ENCODE measurements at places on chromosomes 12 and 14. TPM values are rescaled to one million over a fixed set of nuclear protein-coding genes. Genes with fewer than 3 reads are reported as not detected.

DNA sequence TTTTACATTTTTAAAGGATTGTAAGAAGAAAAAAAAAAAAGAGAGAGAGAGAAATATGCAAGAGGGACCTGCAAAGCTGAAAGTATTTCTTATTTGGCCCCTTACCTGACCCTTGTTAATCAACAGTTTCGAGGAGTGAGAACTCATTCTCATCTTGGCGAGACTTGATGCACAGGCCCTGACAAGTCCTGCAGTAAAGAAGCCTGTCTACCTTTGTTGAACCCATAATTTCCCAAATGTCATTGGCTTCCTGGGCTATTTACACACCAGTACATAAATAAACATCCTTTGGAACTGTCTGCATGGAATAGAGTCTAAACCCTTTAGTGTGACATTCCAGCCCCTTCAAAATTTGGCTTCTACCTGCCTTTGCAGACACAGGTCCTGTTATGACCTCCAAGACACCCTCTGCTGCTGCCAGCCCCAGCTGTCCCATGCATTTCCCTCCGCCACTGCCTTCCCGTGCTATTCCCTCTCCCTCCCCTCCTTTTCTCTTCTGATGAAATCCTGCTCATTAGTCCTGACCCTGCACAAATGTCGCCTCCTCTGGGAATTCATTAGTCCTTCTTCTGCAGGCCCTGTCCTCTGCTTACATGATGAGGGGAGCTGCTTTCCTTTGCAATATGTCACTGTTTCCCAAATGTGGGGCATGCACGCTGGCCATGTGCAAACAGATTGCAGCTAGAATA is 35.1 kb downstream of the MYL2 start:
- H3K4me1 ChIP-seq: peaks cover 6% of the 10 kb centered on the region
- H3K27me3 ChIP-seq: peaks cover 6% of the 10 kb centered on the region
- H3K4me3 ChIP-seq: no peak overlapping the region
- H3K36me3 ChIP-seq: no peaks in the 10 kb centered on the region
- no peak for DNase-seq

GRCh38 chr14:22520796-22521195 is 68.2 kb downstream of the DAD1 start:
- peak overlapping the region; percentile 85 for H3K4me3 ChIP-seq
- peaks cover 96% of the 10 kb centered on the region for H3K36me3 ChIP-seq
- DNase-seq: no peak
- peaks cover 94% of the 10 kb centered on the region for H3K4me1 ChIP-seq

DNA sequence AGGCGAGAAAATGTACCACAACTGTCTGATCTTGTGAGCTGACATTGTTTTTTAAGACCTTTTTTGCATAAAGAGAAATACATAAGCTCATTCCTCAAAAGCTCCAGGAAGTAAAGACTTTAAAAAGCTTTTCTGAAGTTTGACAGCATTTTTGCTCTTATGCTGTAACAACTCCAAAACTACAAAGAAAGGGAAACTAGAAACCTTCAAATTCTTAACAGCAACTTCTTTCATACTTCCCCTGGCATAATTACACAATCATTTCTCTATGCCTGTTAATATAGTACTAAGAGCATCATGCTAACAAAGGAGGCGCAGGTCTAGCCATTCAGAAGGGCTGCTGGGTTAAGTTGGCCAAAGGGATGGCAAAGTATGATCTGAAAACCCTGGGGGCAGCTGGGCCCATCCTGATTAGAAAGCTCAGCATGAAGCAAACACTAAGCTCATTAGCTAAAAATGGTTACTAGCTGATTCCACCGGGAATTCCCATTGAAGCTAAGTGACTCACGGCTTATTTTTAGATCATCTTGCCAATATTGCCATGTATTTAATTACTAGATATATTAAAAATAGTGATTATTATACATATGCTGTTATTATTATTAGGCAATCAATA is 26.1 kb upstream of the ANP32D start:
- no peak for DNase-seq
- H3K27me3 ChIP-seq: peaks cover 11% of the 10 kb centered on the region
- peaks cover 4% of the 10 kb centered on the region for H3K4me1 ChIP-seq
- no peaks in the 10 kb centered on the region for H3K36me3 ChIP-seq
- no peak overlapping the region for H3K27ac ChIP-seq

DNA sequence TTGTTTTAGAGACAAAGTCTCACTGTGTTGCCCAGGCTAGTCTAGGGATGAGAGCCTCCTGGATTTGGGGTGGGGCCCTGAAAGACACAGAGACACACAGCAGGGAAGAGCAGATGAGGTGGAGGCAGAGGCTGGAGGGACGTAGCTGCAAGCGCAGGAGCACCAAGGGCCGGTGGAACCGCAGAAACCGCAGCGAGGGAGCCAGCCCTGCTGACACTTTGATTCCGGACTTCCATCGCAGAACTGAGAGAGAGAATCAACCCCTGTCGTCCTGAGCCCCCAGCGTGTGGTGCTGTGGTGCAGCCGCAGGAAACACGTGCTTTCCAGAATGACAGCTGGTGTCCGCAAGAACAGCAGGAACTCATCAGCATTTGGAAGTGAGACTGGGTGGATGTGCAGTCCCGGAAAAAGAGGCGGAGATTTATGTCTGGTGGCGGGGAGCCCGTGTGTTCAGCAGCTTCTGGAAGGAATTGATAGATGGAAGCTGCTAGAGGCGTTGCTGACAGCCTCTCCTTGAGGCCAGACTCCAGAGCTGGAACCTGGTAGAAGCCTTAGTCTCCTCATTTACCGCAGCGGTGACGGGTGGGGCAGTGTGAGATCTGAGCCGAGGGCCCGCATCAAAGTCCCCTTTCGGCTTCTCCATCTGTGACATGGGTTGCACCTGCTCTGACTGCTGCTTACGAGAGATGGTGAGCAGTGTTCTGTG is 21.9 kb upstream of the KLC1 start:
- peaks cover 31% of the 10 kb centered on the region for H3K27me3 ChIP-seq
- peaks cover 7% of the 10 kb centered on the region for H3K36me3 ChIP-seq
- H3K27ac ChIP-seq: peak overlapping the region; percentile 36
- H3K4me1 ChIP-seq: peaks cover 25% of the 10 kb centered on the region

Gene RASAL1
- total RNA-seq: 0.40 TPM

GRCh38 chr14:75198291-75198933 is 22.0 kb upstream of the TMED10 start:
- DNase-seq: no peak
- no peak overlapping the region for H3K4me3 ChIP-seq
- H3K4me1 ChIP-seq: no peaks in the 10 kb centered on the region
- H3K27ac ChIP-seq: no peak overlapping the region

Gene AICDA
- not detected for total RNA-seq

GRCh38 chr12:48972213-48972951 is 847 bp upstream of the WNT10B start:
- no peak for DNase-seq
- H3K4me1 ChIP-seq: peaks cover 19% of the 10 kb centered on the region
- peaks cover 87% of the 10 kb centered on the region for H3K27me3 ChIP-seq
- peak overlapping the region; percentile 40 for H3K4me3 ChIP-seq

Gene DIO2
- total RNA-seq: not detected

- H3K4me1 ChIP-seq: peaks cover 43% of the 10 kb centered on the region
- H3K36me3 ChIP-seq: peaks cover 50% of the 10 kb centered on the region
- no peak overlapping the region for H3K4me3 ChIP-seq
- no peaks in the 10 kb centered on the region for H3K27me3 ChIP-seq
Observed at GRCh38 chr14:102197317-102197853, 57.7 kb downstream of the WDR20 start.

- H3K36me3 ChIP-seq: peaks cover 15% of the 10 kb centered on the region
- no peaks in the 10 kb centered on the region for H3K27me3 ChIP-seq
- DNase-seq: peak; percentile 40
Observed at GRCh38 chr14:75077794-75078193, 8.4 kb downstream of the ZC2HC1C start.

- H3K27ac ChIP-seq: no peak overlapping the region
- H3K4me1 ChIP-seq: no peaks in the 10 kb centered on the region
- no peaks in the 10 kb centered on the region for H3K36me3 ChIP-seq
- no peak overlapping the region for H3K4me3 ChIP-seq
Observed at GRCh38 chr14:77071938-77072388, 26.1 kb upstream of the CIPC start.

Gene DTX1
- 0.15 TPM for total RNA-seq

Gene MYF5
- not detected for total RNA-seq

GRCh38 chr12:108565146-108565545 is 2.8 kb downstream of the ISCU start:
- no peak for DNase-seq
- no peak overlapping the region for H3K27ac ChIP-seq
- peaks cover 45% of the 10 kb centered on the region for H3K36me3 ChIP-seq
- H3K4me1 ChIP-seq: peaks cover 71% of the 10 kb centered on the region
- H3K27me3 ChIP-seq: no peaks in the 10 kb centered on the region

Gene KRT78
- not detected for total RNA-seq

Gene TAS2R46
- total RNA-seq: 0.97 TPM

Gene FSCB
- not detected for total RNA-seq

DNA sequence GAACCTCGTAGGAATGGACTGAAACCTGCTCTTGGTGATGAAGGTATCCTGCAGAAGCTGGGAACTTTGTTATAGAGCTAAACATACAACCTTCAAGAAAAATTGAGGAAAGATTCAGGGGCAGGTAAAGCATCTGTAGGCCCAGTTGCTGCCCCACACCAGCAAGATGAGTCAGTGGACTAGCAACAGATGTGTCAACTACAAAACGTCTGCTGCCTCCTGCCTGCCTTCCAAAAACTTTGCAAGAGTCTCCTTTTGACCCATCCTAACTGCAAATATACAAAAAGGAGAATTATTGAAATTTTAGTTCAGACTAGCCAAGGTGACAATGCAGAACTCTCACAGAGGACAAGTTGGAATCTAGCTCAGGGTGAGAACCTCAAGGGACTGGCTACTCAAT is 60.9 kb upstream of the TMTC1 start:
- no peak for DNase-seq
- no peaks in the 10 kb centered on the region for H3K27me3 ChIP-seq
- no peak overlapping the region for H3K4me3 ChIP-seq

- H3K4me3 ChIP-seq: no peak overlapping the region
- DNase-seq: no peak
- H3K27me3 ChIP-seq: peaks cover 9% of the 10 kb centered on the region
- no peak overlapping the region for H3K27ac ChIP-seq
- peaks cover 25% of the 10 kb centered on the region for H3K4me1 ChIP-seq
Observed at GRCh38 chr12:48160046-48160445, 2.7 kb upstream of the ASB8 start.

GRCh38 chr14:30417999-30418398 is 141.0 kb upstream of the G2E3 start:
- H3K27ac ChIP-seq: no peak overlapping the region
- no peak overlapping the region for H3K4me3 ChIP-seq
- no peaks in the 10 kb centered on the region for H3K36me3 ChIP-seq

GRCh38 chr12:67650388-67651131 is 2.0 kb downstream of the DYRK2 start:
- H3K4me1 ChIP-seq: peaks cover 57% of the 10 kb centered on the region
- DNase-seq: peak; percentile 10
- H3K36me3 ChIP-seq: peaks cover 44% of the 10 kb centered on the region
- H3K27me3 ChIP-seq: no peaks in the 10 kb centered on the region
- H3K27ac ChIP-seq: peak overlapping the region; percentile 93

- DNase-seq: no peak
- H3K4me1 ChIP-seq: peaks cover 28% of the 10 kb centered on the region
- no peak overlapping the region for H3K4me3 ChIP-seq
- H3K27me3 ChIP-seq: no peaks in the 10 kb centered on the region
Observed at GRCh38 chr12:123067654-123068053, 83.2 kb downstream of the PITPNM2 start.

- H3K4me1 ChIP-seq: peaks cover 93% of the 10 kb centered on the region
- H3K27me3 ChIP-seq: no peaks in the 10 kb centered on the region
- peak; percentile 48 for DNase-seq
- H3K36me3 ChIP-seq: peaks cover 67% of the 10 kb centered on the region
Observed at GRCh38 chr14:61472011-61472672, 150.8 kb downstream of the PRKCH start.

- no peaks in the 10 kb centered on the region for H3K4me1 ChIP-seq
- no peaks in the 10 kb centered on the region for H3K36me3 ChIP-seq
- no peak for DNase-seq
- no peak overlapping the region for H3K4me3 ChIP-seq
Observed at GRCh38 chr14:51219473-51220448, 20.3 kb upstream of the TMX1 start.

DNA sequence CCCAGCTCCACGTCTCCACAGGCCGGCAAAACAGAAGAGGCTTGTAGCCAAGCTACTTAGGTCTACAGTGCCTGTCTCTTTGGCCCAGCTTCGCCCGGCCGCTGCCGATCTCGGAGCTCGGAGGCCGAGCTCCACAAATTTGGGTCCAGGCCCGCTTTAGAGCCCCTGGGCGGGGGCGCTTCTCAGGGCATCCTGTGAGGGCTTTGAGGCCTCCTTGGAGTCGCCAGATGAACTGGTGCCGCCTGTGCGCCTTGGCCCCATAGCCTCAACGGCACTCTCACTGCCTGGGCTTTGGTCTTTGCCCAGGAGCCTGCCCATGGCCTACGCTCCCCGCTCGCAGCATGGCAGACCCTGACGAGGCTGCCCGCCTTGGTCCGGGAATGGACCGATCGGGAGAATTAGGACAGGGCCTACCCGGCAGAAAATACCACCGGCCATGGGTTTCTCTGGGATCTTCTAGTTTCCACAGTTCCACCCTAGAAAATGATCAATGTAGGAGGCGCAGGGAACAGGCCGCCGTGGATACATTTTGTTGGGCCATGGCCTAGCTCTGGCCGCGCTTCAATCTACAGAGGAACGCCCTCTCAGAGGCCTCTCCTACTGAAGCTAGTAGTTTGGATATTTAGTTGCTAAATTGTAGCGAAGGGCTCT is 953 bp upstream of the NKX2-8 start:
- no peak overlapping the region for H3K27ac ChIP-seq
- no peak overlapping the region for H3K4me3 ChIP-seq
- no peaks in the 10 kb centered on the region for H3K4me1 ChIP-seq
- peaks cover 80% of the 10 kb centered on the region for H3K27me3 ChIP-seq
- DNase-seq: no peak

Gene SUPT16H
- 125 TPM for total RNA-seq

- no peak for DNase-seq
- H3K27ac ChIP-seq: no peak overlapping the region
- no peak overlapping the region for H3K4me3 ChIP-seq
- H3K4me1 ChIP-seq: peaks cover 20% of the 10 kb centered on the region
Observed at GRCh38 chr12:27109334-27110028, 27.1 kb upstream of the C12orf71 start.

GRCh38 chr14:101248840-101249675 is 312.2 kb upstream of the DIO3 start:
- no peak overlapping the region for H3K27ac ChIP-seq
- no peaks in the 10 kb centered on the region for H3K36me3 ChIP-seq
- DNase-seq: no peak
- peaks cover 3% of the 10 kb centered on the region for H3K4me1 ChIP-seq

All from activated CD4-positive, alpha-beta T cell treated with anti-CD3 and anti-CD28 coated beads, Interleukin-2, amount 10 ng/mL, durations not matched to agents 7 days and 5 days (primary cell).